ENCODE measurements at places on chromosomes 4 and X.

DNA sequence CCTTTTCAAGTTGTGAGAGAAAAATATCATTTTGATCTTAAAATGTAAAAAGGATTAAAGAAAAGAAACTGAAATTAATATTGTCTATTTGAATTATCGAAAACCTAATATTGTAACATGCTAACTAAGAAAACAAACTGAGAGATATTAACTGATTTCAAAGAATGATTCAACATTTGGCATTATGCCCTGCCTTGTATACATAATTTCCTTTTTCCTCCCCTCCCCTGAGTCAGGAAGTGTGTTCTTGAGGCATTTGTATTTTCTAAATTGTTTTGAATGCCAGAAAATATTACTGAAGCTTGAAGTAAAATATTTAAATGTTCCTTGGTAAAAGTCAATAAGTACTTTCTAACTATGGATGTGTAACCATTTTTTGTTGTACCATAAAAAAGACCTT, 49.4 kb downstream of the RPS6KA3 start:
- peak; percentile 44 for DNase-seq

- DNase-seq: no peak
Observed at GRCh38 chr4:162356181-162356580, 192.4 kb upstream of the FSTL5 start.

DNA sequence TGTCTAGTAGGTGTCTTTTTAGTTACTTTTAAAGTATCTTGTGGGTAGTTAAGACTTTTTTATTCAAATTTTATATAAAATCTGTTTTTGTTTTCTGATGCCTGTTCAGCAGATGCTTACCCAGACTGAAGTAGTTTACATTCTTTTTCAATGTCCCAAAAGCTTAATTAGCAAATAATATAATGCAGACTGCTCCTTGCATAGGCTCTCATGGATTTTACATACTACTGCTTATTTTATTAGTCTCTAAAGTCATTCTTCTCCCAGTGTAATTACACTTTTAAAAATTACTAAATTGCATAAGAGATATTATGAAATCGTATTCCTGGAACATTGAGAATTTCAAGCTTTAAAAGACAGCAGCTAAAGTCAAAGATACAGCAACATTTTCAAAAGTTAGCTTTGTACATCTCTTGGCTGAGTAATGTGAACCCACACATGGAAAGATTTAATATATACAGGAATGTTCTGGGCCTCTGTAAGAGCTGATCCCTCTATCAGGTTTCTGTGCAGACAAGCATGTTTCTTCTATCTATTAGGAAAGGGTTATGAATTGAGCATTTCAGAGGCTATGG, 148.4 kb upstream of the SPRY1 start:
- no peak for DNase-seq

DNA sequence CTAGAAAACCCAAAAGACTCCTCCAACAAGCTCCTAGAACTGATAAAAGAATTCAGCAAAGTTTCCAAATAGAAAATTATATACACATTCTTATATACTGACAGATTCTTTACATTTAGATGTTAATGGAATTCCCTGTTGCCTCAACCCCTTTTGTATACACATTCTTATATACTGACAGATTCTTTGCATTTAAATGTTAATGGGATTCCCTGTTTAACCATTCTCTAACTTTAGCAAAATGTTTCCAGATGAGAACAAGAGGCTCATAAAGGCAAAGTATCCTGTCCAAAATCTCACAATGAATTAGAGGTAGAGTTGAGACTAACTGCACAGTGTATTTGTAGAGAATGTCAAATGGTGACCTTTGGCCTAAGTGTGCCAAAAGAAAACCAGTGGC, 23.1 kb upstream of the AR start:
- no peak for DNase-seq

GRCh38 chr4:137310166-137310565, 222.1 kb downstream of the PCDH18 start:
- DNase-seq: no peak

- no peak for DNase-seq
Observed at GRCh38 chrX:21659320-21659719, 1.2 kb upstream of the KLHL34 start.

- no peak for DNase-seq
Observed at GRCh38 chr4:107834241-107834794, 9.6 kb downstream of the SGMS2 start.

- peak; percentile 45 for DNase-seq
Observed at GRCh38 chr4:52982255-52982945, 120.3 kb downstream of the RASL11B start.

GRCh38 chr4:98950925-98951324, 22.0 kb upstream of the EIF4E start:
- no peak for DNase-seq

- no peak for DNase-seq
Observed at GRCh38 chr4:123339507-123340380, 56.9 kb upstream of the SPRY1 start.

DNA sequence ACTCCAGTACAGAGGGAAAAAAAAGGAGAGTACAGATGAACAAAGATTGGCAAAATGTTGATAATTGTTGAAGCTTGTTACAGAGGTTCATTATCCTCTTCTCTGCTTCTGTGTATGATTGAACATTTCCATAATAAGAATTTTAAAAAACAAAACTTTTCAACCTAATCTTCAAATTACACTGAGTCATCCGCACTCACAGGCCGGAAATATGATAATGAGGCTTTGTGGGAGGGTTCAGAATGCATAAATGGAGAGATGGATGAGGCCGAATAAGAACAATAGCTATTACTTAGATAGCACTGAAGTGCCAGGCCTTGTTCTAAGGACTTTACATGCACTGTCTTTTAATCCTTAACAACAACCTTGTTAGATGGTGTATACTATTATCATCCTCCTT, 4.6 kb upstream of the ERCC6L start:
- no peak for DNase-seq

All from NCI-H446 treated with DMSO at 0.1 percent for 48 hours (cell line).